ENCODE measurements at places on chromosomes 4 and X. TPM values are rescaled to one million over a fixed set of nuclear protein-coding genes. Genes with fewer than 3 reads are reported as not detected.

DNA sequence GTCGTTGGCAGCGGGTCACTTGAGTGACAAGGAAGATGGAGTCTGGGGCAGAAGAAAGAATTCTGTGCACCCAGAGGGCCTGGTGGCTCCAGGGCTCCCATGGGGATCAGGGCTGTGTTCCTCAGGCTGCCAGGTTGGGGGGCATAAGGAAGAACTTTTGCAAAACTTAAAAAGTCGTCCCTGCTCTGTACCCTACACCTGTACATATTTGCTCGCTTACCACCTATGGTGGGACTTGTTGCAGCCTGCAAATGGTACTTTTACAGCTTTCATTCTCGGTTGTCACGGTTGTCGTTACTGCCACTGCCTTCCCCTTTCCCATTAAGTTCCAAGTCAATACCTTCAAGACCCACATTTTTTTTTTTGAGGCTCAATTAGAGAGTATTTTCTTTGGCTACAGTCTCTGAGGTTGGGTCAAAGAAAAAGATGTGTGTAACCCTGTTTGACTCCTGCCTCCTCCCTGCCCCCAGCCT is 9.1 kb downstream of the ARX start:
- no peaks in the 10 kb centered on the region for H3K27me3 ChIP-seq
- H3K4me1 ChIP-seq: no peaks in the 10 kb centered on the region
- no peak overlapping the region for H3K27ac ChIP-seq

DNA sequence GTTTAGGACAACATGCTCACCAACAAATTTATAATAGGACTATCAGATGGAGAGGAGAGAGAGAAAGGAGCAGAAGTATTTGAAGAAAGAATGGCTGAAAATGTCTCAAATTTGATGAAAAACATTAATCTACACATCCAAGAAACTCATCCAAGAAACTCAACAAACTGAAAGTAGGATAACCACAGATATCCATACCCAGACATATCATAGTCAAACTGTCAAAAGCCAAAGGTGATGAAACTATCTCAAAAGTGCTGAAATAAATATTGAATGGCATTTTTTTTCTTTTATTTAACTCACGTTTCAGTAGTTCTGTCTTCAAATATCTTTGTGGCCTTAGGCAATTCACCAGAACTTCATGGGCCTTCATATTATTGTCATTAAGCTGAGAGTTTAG is 116.2 kb downstream of the TBC1D19 start:
- H3K4me1 ChIP-seq: no peaks in the 10 kb centered on the region
- H3K36me3 ChIP-seq: no peaks in the 10 kb centered on the region
- H3K4me3 ChIP-seq: no peak overlapping the region

GRCh38 chrX:102745857-102746584 is 25.5 kb downstream of the GPRASP3 start:
- peak; percentile 5 for DNase-seq
- no peak overlapping the region for H3K27ac ChIP-seq
- no peaks in the 10 kb centered on the region for H3K4me1 ChIP-seq
- H3K27me3 ChIP-seq: no peaks in the 10 kb centered on the region
- peak overlapping the region; percentile 47 for H3K4me3 ChIP-seq

DNA sequence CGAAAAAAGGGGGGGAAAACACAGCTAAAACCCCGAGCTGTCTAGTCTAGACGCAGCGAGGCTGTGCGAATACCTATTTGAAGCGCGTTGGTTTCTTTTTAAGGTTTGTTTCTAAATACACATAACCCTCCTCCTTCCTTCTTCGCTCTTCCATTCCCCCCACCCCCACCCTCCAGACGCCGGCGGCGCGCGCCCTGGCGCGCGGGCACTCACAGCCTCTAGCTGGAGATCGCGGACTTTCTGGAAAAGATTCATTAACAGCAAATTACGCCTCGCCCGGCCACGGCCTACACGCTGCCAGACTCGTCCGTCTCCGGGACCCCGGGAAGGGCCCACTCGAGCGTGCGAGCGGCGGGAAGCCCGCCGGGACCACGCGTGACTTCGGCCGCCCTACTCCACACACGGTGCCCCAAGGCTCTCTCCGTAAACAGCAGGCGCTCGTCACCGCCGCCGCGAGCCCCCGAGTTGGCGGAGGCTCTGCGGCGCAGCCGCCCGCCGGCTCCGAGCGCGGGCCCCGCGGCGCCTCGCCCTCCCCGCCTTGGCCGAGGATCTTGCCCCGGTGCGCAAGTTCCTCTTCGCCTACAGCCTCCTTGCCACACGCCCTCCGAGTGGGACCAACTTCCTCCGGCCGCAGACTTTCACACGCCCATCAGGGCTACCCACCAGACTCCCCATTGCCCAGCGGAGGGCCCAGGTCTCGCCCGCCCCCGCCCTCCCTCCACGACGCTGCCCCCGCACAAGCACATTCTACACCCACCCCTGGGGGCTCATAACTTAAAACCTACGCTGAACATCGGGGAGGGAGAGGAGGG is 2.0 kb downstream of the BCOR start:
- peak overlapping the region; percentile 65 for H3K4me3 ChIP-seq
- peak overlapping the region; percentile 92 for H3K27ac ChIP-seq

SMIM14 gene
- 101 TPM for total RNA-seq

NSUN7 gene
- total RNA-seq: 14.3 TPM
